Prostate gland (tissue), 2 donors: ENCODE measurements at places on chromosomes 5 and 9. TPM values are rescaled to one million over a fixed set of nuclear protein-coding genes. Genes with fewer than 3 reads are reported as not detected.

DNA sequence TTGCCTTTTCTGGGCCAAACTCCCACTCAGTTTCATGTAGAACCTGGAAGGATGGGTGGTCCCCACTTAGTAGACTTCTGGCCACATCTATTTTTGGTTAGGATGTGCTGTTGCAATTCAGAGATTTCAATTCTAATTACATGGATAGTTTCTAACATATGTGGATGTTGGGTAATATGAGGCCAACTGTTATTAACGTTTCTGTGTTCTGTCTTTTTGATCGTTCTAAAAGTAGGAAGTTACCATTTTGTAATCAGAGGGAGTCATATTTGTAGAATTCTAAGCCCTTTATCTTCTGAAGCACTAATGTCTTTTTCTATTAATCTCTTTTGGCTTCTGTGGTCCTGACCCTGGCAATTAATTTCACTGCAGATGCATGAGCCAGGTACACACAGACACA lies 141.6 kb upstream of the SPEF2 start:
- no peaks in the 10 kb centered on the region for H3K4me1 ChIP-seq
- H3K36me3 ChIP-seq: no peaks in the 10 kb centered on the region
- no peak overlapping the region for H3K4me3 ChIP-seq
- no peaks in the 10 kb centered on the region for H3K27me3 ChIP-seq
- no peak overlapping the region for H3K27ac ChIP-seq

The MPDZ gene
- total RNA-seq: 61.5 TPM

GRCh38 chr5:64939772-64940510 lies 171.2 kb downstream of the CWC27 start:
- no peaks in the 10 kb centered on the region for H3K36me3 ChIP-seq
- peak; percentile 12 for DNase-seq
- H3K4me3 ChIP-seq: no peak overlapping the region

The CD14 gene
- total RNA-seq: 56.5 TPM

The SPATA31E1 gene
- not detected for total RNA-seq

GRCh38 chr5:57113481-57113880 lies 60.4 kb upstream of the GPBP1 start:
- H3K4me1 ChIP-seq: no peaks in the 10 kb centered on the region
- H3K27ac ChIP-seq: no peak overlapping the region
- no peaks in the 10 kb centered on the region for H3K27me3 ChIP-seq
- DNase-seq: no peak
